Right ventricle myocardium superior (tissue), 1 donor: ENCODE measurements at places on chromosomes 3 and 15. TPM values are rescaled to one million over a fixed set of nuclear protein-coding genes. Genes with fewer than 3 reads are reported as not detected.

DNA sequence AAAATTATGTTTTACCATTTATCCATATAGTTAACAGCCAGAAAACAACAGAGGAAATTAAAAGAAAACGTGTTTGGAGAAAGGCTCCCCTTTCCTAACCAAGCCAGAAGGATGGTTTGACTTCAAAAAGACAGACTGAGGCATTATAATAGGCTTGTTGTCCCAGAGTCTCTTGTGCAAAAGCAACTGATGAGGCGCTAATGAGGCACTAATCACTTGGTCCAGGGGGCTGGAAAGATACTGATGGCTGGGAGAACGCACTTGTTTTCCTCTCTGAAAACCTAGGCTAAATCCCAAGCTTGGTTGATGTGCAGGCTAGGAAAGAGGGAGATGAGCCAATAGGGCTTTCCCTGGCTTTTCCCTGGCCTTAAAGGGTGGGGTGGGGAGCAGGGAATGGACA lies 389.6 kb downstream of the NTRK3 start:
- no peak for DNase-seq

GRCh38 chr15:37105889-37106288 lies 5.5 kb upstream of the MEIS2 start:
- DNase-seq = no peak

- no peak for DNase-seq
Observed at GRCh38 chr3:62335196-62335595, 38.2 kb downstream of the FEZF2 start.

- DNase-seq = no peak
Observed at GRCh38 chr3:135760581-135760980, 204.9 kb upstream of the PPP2R3A start.

DNA sequence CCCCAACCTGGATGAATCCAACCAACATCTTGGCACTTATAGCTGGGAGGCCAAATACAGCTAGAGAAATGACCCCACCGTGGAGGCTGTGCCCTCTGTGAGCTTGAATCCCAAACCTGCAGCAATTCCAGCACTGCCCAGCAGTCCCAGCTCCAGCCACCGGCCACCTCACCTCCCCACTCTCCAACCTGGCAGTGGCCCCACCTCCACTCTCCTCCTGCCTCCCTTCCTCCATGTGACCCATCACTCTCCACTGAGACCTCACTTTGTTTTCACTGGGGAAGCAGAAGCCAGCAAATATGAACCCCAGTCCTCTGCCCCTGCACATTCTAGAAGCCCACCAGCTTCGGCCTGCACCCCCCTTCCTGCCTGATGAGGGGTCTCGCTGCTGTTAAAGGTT lies 79.7 kb upstream of the LINGO1 start:
- no peak for DNase-seq

DNA sequence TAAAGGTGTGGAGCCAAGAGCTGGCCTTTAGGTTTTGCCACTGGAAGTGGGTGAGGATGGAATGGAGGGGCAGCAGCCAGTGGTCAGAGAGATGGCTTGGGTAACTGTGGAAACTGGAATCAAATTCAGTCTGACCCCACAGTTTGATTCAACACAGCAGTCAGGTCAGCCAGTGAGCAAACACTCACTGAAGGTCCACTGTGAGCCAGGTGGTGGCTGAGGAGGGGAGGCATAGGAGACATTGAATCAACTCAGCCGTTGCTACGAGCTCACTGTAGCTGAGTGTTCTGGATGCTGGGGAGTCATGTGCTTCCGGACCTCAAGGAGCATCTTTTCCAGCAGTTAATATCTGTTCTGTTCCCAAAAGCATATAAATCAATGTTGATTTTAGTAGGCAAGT lies 37.5 kb downstream of the LPP start:
- DNase-seq = no peak

GRCh38 chr15:39543651-39544050 lies 37.2 kb upstream of the THBS1 start:
- DNase-seq = no peak

GRCh38 chr3:46049093-46049492 lies 21.8 kb upstream of the XCR1 start:
- no peak for DNase-seq

GRCh38 chr3:48997714-48998637 lies 7.9 kb downstream of the P4HTM start:
- no peak for DNase-seq

DNA sequence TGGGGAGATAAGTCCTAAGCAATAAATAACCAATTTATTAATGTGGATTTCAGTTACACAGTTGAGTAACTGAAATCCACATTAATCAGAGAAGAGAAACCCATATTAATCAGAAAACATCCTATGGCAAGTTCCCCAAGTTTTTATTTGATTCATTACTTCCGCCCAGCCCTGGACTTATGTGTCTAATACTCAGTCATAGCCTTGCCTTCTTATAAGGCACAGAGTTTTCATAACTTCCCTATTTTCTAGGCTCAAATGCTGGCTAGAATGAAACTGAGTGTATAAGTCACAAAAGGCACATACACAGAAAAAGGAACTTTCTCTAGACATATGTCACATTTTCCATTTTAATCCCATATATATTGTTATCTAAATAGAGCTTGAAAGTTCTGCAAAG lies 28.8 kb downstream of the CD47 start:
- DNase-seq = no peak

GRCh38 chr3:40737343-40737742 lies 212.6 kb downstream of the ZNF621 start:
- DNase-seq = no peak

- DNase-seq = no peak
Observed at GRCh38 chr3:168049367-168049974, 46.3 kb downstream of the GOLIM4 start.

MEIS2 gene
- 43.9 TPM for total RNA-seq

DCLK3 gene
- total RNA-seq = 0.43 TPM

BCHE gene
- 2.8 TPM for total RNA-seq

IGSF10 gene
- 2.6 TPM for total RNA-seq

NMNAT3 gene
- total RNA-seq = 12.1 TPM

KATNBL1 gene
- total RNA-seq = 16.8 TPM
